ENCODE measurements at places on chromosomes 12 and 14.

DNA sequence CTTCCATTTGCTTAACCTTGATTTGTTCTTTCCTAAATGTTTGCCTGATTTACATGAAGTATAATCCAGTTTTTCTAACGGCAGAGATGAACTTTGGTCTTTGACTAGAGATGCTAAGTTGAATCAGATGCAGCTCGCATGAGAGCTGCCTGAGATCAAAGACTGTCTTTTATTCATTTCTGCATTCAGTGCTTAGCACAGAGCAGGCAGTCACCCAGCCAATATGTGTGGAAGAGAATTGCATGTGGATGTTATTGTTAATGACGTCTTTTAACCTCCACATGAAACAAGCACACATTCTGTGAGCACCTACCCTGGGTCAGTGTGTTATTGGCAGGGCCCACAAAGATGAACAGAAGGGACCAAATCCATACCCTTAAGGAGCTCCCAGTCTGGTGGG is 99.2 kb downstream of the SLC5A8 start:
- no peak for DNase-seq

- DNase-seq = no peak
Measured at GRCh38 chr14:104394409-104394851, 185.1 kb upstream of the C14orf180 start.

- no peak for DNase-seq
Measured at GRCh38 chr12:4191642-4192041, 81.9 kb upstream of the CCND2 start.

DNA sequence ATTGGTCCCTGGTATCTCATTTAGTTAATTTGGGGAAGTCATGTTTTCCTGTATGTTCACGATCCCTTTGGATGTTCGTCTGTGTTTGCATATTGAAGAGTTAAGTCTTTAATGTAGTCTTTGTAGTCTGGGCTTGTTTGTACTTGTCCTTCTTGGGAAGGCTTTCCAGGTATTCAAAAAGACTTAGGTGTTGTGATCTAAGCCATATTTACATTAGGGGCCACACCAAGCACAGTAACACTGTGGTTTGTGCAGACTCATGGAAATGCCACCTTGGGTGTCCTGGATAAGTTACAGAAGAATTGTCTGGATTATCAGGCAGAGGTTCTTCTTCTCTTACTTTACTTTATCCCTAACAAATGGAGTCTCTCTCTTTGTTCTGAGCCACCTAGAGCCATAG is 380.3 kb downstream of the CCER1 start:
- DNase-seq = no peak

DNA sequence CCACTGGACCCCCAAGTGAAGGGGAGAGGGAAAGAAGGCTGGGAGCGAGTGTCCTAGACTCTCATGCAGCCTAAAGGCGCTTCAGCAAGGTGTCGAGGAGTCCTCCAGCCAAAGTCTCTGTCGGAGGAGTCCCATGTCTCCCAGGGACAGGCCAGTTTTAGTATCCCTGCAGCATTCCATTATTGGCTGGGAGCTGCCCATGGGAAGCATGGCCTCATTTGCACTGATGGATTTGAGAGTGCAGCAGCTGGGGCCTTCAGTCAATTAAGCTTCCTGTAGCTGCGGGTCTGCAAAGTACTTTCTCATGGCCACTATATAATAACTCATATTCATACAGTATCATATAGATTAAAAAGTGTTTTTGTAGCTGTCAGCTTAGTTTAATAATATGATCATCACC is 12.4 kb upstream of the RPH3A start:
- DNase-seq = no peak

- no peak for DNase-seq
Measured at GRCh38 chr12:12240662-12241340, 26.0 kb downstream of the LRP6 start.

DNA sequence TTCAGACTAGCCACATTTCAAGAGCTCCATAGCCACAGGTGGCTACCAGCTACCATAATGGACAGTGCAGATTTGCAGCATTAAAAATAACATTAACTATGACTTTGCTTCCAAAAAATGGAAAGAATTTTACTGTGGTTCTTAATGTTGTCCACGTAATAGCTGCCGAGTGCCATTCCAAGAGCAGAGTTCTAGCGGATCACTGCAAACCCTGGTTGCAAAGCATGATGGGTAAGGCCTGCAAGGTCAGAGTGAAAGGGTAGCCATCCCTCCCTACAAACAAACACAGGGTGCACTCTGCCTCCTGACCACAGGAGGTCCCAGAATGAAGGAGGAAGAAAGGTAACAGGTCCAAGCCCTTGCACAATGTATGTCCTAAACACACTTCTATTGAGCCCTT is 157.6 kb downstream of the DPF3 start:
- DNase-seq = no peak

DNA sequence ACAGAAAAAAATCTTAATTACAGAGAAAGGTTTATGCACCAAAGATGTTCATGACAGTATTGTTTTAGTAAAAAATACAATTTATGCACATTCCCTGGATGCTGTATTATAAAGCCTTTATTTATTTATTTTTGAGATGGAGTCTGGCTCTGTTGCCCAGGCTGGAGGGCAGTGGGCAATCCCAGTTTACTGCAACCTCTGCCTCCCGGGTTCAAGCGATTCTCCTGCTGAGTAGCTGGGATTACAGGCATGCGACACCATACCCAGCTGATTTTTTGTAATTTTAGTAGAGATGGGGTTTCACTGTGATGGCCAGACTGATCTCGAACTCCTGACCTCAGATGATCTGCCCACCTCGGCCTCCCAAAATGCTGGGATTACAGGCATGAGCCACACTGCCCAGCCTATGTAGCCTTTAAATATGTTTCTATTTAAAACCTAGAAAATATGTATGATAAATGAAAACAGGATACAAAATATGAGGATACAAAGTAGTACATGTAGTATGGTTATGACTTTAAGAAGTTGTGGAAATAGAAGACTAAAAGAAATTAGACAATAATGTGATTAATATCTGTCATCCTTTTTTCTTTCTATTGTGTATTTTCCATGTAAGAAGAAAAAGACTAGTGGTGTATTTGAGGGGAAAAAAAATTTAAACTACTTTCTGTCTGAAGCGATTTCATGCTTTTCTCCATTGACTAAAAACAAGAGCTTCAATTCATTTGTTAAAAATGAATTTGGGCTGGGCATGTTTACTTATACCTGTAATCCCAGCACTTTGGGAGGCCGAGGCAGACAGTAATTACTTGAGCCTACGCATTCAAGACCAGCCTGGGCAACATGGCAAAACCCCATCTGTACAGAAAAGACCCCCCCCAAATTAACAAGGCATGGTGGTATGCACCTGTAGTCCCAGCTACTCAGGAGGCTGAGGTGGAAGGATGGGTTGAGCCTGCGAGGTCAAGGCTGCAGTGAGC is 13.1 kb downstream of the ATF1 start:
- DNase-seq = no peak

GRCh38 chr14:104390221-104390931 is 189.2 kb upstream of the C14orf180 start:
- DNase-seq = no peak

- no peak for DNase-seq
Measured at GRCh38 chr12:52369211-52369610, 1.9 kb upstream of the KRT85 start.

DNA sequence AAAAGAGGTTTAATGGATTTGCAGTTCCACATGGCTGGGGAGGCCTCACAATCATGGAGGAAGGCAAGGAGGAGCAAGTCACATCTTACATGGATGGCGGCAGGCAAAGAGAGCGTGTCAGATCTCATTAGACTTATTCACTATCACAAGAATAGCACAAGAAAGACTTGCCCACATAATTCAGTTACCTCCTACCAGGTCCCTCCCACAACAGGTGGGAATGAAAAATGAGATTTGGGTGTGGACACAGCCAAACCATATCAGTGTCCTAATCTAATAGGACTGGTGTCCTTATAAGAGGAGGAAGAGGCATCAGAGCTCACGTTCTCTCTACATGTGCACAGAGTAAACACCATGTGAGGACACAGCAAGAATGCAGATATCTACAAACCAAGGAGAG is 25.9 kb downstream of the DYRK2 start:
- no peak for DNase-seq

DNA sequence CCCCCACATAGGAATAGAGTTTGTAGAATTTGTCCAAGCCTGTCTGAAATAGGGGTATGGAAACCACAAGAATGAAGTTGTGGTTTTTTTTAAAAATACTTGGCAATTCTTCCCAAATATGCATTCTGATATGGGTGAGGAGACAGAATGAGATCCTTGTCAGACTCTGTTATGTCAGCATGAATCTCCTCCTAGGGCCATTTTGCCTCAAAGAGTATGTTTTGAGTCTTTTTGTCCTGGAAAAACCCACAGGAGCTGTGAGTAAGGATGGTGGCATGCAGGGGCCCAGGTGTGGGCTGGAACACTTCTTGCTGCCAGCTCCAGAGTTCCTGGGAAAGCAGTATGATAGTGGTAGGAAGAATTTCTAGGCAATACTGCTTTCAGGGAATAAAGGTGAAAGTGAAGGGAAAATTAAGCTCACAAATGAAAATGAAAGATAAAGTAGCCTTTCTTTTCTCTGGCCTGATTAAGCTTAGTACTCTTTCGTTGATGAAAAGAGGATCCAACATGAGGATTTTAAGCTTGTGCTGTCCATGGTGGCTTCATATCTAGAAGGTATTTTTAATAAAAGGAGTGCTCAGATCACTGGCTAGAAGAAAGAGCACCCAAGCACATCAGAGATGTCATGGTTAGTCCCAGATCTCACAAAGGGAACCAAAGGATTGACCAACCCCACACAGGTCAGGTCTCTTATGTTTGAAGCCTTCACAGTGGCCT is 130.8 kb downstream of the LLPH start:
- no peak for DNase-seq

- no peak for DNase-seq
Measured at GRCh38 chr12:131035245-131035681, 81.6 kb downstream of the ADGRD1 start.
